ENCODE measurements at places on chromosomes 6 and 20.

GRCh38 chr6:140101367-140101766 is 726.9 kb upstream of the CITED2 start:
- no peak for DNase-seq

DNA sequence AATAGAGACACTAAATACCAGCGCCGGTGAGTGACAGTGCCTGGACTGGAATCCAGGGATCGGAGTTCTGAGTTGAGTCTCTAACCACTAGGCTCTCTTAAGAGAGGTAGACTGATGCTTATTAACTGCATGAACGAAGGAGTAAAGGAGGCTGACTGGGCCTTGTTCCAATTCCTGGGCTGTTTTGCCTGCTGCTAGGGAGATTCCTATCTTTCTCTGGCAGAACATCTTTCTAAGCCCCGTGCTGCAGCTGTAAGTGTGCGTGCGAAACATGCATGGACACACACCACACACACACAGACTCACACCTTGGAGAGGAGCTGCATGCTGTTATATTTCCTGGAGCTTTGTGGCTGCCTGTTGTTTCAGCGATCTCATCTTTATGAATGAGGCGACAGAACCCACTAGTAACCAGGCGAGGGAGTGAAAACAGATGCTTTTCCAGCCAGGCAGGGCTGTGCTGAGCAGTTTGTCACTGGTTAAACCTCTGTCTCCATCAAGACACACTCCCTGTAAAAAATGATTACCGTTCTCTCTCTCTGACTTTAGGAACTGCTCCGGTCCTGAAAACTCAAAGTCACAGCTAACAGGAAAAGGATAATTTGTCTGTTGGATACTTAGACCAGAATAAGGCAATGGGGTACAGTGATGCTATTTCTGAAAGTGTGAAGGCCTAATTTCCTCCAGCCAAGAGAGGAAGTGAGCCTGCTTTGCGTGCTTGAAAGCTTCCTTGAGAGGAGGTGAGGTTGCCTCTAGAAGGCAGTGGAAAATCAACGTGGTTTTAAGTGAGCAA is 157.4 kb upstream of the ZNF217 start:
- DNase-seq, result peak; percentile 45

- DNase-seq, result no peak
Observed at GRCh38 chr20:19826179-19826914, 68.3 kb downstream of the RIN2 start.

GRCh38 chr6:85390105-85390728 is 59.7 kb upstream of the NT5E start:
- DNase-seq, result no peak
